Stimulated activated CD4-positive, alpha-beta T cell treated with anti-CD3 and anti-CD28 coated beads, Interleukin-1b, Interleukin-23, amount 100 ng/mL, for 1 hour (primary cell): ENCODE measurements at places on chromosomes 4 and X.

GRCh38 chr4:28225689-28226353 is 1365.2 kb downstream of the STIM2 start:
- DNase-seq = no peak

DNA sequence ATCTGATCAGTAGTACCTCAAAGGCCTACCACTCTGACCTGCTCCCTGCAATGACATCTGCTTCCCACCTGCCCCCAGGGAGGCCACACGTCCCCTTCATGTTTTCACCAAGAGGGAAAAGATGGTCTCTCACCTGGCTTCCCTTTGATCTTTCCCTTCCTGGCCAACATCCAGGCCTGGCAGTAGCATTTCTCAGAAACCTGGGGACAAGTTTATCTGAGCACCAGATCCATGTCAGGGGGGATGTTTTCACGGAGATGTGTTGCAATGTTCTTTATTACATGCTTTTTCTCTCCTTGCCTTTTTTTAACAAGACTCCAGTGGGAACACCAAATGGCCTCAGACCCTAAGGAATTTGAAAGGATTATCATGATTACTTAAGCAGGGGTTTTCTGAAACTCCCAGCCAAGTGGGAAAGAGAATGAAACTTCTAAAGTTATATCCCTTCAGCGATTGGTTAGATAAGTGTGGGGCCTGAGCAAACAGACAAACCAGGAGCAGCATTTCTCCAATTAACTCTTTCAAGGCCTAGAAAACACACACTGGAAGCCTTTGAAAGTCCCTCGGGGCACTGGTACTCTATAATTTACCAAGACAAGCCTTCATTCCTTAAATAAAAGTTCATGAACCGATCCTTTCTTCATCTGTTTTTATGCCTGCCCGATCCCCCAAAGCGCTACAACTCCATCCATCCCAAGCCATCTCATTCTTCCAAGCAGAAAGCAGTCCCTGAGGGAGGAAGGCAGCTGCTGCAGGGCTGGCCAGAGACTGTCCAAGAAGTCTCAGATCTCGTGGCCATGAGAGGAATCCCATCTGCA is 94.1 kb downstream of the BCOR start:
- DNase-seq = no peak

DNA sequence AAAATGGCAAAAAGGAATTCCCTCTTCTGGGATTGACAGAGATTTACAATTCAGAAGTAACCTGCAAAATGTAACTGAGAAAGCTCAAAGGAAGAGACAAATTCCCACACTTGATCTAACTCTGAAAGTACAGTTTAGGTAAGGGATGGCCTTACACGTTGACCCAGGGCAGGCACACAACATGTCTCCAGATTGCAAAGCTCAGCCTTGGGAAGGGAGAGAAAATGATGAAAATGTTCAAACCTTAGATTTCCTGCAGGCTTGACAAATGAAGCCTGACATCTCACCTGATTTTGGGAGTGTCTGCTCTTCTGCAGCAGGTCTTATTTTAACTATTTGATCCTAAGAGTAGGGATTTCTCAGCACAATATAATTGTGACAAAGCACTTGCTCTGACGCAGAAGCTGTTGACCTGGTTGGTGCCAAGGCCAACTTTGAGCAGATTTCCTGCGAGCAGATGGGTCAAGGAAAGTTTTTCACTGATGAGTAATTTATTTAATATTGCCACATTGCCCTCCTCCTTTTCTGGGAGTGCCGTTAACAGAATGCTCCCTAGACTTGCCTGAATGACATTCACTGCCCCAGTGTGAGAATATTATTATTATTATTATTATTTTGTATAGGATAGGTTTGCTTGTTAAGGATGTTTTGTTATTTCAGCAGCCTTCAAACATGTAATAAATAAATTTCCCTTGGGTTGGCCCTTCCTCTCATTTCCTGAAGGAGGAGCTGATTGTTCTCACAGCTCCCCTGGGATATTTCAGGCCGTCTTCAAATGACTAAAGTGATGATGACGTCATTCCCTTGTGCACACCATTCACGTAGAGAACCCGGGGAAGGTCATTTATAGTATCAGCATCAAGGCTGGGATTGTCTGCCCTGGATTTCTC is 157.1 kb downstream of the VEGFC start:
- no peak for DNase-seq

- DNase-seq = no peak
Observed at GRCh38 chr4:152983221-152983620, 47.1 kb downstream of the FHDC1 start.

- DNase-seq = no peak
Observed at GRCh38 chrX:153924149-153924861, 1.8 kb downstream of the ARHGAP4 start.

GRCh38 chr4:48297256-48297846 is 27.7 kb upstream of the TEC start:
- no peak for DNase-seq

DNA sequence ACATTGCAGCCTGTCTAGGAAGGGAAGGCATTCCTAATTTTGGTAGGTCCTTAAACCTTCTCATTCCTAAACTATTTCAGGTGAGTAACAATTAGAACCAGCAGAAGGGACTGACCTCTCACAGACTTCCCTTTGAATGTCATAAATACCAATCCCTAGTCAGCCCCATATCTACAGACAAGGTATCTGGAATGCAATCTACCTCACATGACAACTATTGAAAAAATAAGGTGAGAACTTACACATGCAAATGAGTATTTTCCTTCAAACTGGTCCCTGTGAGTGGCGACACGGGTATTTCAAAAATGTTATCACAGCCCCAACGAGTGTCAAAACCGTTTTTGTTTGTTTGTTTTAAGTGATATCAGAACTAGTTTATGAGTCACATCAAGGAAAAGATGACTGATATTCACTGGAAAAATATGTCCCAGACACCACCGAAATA is 102.4 kb upstream of the VCX2 start:
- DNase-seq = no peak

DNA sequence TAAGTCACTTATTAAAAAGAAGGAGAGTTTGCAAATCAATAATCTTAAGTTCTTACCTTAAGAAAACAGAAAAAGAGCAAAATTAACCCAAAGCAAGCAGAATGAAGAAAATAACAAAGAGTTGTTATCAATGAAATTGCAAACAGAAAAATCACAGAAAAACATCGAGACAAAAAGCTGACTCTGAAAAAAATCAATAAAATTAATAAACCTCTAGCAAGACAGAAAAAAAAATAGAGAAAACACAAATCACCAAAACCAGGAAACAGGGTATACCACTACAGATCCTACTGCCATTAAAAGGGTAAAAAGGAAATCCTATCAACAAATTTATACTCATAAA is 17.3 kb upstream of the RBM41 start:
- no peak for DNase-seq

DNA sequence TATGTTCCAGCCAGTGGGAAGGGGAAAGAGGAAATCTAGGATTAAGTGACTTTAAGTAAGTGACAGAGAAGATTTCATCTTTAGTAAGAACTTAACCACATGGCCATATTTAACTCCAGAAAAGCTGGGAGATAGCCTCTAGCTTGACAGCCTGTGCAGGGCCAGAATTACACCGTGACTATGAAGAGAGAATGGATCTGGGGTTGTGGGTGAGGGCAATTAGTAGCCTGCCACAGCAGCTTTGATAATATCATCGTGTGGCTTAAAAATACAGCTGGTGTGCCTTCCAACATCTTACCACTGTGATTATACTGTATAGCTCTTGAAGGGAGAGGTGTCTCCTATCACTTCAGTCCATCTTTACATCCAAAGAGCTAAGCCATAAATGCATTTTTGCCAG is 57.6 kb upstream of the TBC1D9 start:
- no peak for DNase-seq

- no peak for DNase-seq
Observed at GRCh38 chr4:96343836-96344235, 503.9 kb downstream of the PDHA2 start.

- no peak for DNase-seq
Observed at GRCh38 chr4:40613456-40613855, 16.2 kb downstream of the RBM47 start.

DNA sequence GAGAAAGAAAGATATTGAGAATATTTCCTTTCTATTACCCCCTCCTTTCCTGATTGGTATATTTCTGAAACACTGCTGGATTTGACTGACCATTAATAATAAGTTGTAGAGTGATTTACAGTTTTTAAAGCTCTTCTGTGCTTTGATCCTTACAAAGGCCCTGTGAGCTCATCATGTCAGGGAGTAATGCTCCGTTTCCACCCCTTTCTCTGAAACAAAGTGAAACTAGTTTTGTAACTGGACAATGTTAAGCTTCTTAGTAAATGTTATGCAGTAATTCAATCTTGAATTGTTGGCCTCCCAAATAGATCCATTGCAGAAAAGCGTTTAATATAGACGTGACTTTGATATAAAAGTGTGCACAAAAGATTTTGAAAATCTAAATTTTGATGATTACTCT is 190.1 kb upstream of the GNPDA2 start:
- no peak for DNase-seq

GRCh38 chr4:173522160-173522950 is 7.7 kb downstream of the HAND2 start:
- no peak for DNase-seq

GRCh38 chr4:17578482-17578891 is 1.5 kb downstream of the LAP3 start:
- DNase-seq = no peak

- DNase-seq = no peak
Observed at GRCh38 chrX:115174548-115174947, 14.7 kb upstream of the RBMXL3 start.

GRCh38 chr4:182788201-182788600 is 129.0 kb downstream of the DCTD start:
- no peak for DNase-seq

GRCh38 chr4:95534032-95534431 is 14.7 kb downstream of the UNC5C start:
- DNase-seq = no peak

DNA sequence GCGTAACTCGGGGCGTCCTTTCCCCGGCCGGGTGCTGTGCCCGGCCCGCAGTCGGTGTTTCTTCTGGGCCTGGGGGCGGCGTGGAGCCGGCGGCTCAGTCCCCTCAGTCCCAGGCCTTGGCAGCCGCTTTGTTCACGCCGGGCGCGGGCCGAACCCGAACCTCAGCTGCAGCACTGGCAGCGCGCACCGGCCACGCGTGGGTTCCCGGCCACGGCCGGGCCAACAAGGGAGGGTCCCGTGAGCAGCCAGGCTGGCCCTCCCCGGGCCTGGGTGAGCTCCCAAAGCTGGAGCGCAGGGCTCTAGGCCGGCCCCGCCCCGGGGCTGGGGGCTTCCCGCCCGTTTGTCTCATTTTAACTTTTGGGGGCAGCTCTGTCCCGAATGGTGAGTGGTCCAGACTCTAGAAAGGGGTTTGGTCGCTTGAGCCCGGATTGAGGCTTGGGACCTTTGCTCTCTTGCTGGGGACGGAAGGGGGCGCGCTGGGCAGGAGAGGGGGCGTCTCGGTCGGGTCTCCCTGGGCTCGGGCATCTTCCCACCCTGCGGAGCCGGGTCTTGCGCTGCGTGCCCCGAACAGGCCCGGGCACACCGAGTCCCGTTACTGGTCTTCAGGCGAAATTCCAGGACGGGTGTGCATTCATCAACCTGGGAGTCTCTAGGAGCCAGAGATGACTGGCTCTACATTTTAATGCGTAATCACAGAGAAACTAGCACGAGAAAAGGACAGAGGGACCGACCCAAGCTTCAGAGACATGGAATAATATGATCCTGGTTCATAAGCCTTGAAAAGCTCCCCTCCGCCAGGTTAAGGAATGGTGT is 177.1 kb downstream of the CBR4 start:
- DNase-seq = no peak

GRCh38 chr4:183658362-183659028 is 490 bp downstream of the RWDD4 start:
- DNase-seq = no peak

DNA sequence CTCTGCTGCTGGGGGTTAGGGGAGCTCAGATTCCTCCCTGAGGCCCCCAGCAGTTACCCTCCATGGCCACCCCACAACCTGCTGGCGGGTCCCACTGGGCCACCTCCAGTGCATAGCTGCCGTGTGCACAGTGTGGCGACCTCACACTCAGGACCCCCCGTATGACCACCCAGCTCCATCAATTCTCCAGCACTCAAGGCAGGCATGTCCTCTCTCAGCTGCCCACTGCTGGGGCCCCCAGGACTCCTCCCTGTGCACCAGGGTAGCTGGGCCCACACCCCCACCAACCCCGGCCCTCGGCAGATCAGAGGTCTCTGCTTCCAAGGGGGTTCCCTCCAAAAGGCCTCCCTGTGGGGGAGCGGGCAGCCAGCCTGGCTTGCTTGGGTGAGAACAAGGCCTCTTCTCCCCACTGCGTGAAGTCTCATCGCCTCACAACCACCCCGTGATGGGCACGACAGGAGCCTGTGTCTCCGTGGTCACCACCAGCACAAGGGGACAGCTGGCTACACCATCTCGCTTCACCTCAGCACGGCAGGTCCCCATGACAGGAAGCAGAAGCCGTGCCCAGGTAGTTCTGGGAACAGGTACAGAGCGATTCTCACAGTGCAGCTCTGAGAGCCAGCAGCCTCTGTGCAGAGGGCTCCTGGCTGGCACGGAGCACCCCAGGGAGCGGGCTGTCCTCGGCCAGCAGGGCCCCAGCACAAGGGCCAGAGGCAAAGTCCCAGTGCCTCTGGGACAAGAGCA is 4.6 kb upstream of the HAUS3 start:
- no peak for DNase-seq

DNA sequence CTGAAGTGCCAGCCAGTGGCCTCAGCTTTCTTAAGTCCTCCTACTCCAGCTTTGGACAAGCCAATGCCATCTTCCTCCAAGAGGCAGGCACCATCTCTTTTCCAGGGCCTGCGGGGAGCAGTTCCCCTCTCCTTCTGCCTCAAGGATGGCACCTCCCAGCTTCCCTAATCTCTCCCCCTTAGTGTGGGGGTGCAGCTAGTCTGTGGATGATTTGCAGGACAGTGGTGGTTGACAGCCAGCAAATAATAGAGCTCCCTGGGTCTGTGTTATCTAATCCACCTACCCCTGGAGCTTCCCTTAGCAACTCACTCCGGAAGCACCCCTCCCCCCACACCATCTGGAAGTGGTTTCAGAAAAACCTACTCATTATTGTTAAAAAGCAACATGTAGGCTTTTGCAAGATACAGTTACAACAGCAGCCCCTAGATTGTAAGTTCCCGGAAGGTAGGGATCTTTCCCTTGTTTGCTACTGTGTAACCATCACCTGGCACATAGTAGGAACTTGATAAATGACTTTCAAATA is 247.1 kb downstream of the BCOR start:
- no peak for DNase-seq

- DNase-seq = no peak
Observed at GRCh38 chr4:94372228-94372978, 29.8 kb upstream of the HPGDS start.

DNA sequence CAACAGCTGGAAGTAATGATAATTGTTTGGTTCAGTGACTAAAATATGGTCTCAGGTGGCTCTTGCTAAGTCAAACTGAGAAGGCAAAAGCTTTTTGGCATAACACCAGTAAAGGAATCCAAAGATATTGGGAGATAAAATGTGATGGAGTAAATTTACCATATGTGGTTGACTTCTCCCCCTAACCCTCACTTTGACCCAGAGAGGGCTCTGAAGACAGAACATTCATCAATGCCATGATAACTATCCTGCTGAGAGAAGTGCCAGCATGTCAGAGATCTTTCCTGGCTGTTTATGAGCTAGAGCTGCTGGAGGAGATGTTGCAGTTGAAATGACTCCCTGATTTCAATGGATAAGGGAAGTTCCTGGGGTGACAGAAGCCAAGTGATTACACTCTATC is 213.4 kb downstream of the SPCS3 start:
- DNase-seq = no peak

- no peak for DNase-seq
Observed at GRCh38 chr4:97216046-97216445, 927.2 kb downstream of the STPG2 start.
